Sigmoid colon (tissue), 7 donors: ENCODE measurements at places on chromosomes 4 and X. TPM values are rescaled to one million over a fixed set of nuclear protein-coding genes. Genes with fewer than 3 reads are reported as not detected.

DNA sequence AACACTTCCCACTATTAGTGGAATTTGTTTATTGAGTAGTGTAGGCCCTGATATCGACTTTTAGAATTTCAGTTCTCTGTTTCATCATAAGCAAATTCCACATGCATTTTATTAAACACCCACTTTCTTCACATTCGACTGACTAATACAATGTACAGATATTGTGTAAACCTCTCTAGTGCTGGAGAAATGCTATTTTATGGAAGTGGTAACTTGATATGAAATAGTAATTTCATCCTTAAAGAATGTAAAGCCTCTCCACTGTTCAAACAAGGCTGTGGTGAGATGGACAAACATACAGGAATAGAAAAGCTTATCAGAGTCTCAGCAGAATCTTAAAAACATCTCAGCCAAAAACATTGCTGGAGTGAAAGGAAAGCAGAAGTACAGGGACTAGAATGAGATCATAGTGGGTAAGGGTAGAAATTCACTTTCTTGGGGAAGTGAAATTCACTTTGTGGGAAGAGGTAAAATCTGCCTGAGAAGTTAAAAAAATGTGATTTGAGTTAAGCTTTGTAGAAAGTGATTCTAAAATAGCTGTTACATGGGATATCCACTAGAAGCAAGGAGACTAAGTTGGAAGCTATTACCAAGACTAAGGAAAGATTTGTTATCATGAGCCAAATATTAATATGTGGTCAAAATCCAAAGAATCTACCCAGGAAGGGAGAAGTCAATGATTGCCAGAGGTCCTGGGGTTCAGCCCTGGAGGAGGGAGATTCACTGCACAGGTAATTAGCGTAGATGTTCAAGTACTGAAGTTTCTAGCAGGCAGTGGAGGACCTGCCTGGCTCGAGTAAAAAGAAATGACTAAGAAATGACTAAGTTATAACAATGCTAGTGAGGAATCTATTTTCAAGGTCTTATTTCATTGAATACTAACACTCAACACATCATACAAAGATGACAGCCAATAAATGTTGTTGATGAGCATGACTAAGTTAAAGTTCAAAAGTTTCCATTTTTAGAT, 398.3 kb upstream of the FAM47C start:
- no peaks in the 10 kb centered on the region for H3K4me1 ChIP-seq
- no peaks in the 10 kb centered on the region for H3K36me3 ChIP-seq
- H3K27me3 ChIP-seq = no peaks in the 10 kb centered on the region
- H3K4me3 ChIP-seq = no peak overlapping the region

The ARHGAP4 gene
- total RNA-seq = 27.4 TPM

DNA sequence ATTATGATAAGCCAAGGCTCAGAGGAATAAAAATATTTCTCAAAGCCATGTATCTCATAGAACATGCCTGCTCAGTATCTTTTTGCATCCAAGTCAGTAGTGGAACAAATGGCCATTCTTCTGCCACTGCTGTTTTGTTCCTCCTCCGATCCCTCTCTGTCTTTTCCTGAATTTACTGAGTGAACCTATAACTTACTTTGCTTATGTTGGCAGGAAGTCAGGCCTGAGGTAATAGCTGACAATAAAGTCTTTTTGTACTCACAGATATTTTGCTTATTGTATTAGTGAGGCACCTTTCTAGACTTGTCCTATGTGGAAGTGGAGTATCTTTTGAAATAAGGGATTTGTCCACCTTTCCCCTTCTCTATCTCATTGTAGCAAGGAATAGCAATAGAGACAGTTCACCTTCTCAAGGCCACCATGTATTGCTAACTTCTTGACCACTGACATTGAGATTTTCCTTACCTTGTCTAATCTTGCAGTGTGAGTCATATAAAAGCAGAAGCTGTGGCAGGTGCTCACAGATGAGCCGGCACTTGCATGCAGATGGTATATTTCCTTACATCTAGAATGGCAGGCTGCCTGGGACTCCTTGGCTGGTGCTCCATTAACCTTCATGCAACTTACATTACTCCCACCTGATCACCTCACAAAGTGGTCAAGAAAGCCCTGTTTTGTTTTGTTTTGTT, 68.2 kb downstream of the AGTR2 start:
- H3K27me3 ChIP-seq = no peaks in the 10 kb centered on the region
- H3K36me3 ChIP-seq = no peaks in the 10 kb centered on the region
- no peak overlapping the region for H3K4me3 ChIP-seq
- no peak for DNase-seq
- H3K4me1 ChIP-seq = no peaks in the 10 kb centered on the region

DNA sequence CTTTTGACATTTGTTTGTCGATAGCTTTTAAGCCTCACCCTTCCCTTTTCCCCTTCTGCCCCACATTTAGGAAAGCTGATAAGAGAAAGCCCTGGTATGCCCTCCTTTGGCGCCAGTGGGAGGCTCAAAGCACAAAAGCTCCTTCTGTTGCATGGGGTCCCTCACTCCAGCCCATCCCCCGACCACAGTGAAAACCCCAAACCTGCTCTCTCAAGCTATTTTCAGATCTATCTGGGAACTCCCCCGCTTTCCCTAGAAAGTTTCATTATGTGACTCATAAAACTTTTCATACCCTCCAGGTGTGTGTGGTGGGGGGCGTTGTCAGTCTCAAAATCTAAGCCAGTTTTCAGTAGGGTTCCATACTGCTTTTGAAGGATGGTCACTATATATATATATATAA, 259.0 kb upstream of the PCDH7 start:
- no peaks in the 10 kb centered on the region for H3K36me3 ChIP-seq
- no peak overlapping the region for H3K27ac ChIP-seq
- no peak overlapping the region for H3K4me3 ChIP-seq
- no peaks in the 10 kb centered on the region for H3K27me3 ChIP-seq
- no peak for DNase-seq

The CT45A5 gene
- total RNA-seq = not detected

DNA sequence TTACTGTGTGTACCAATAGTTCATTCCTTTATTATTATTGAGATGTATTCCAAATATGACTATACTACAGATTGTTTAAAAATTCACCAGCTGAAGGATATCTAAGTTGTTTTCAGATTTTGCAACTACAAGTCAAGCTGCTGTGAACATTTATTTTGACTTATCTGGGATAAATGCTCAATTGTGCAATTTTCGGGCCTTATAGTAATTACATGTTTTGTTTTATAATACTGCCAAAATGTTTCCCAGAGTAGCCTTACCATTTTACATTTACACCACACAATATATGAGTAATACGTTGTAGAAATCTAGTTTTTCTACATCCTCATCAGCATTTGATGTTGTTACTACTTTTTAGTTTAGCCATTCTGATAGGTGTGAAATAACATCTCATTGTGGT, 179.6 kb downstream of the ANTXR2 start:
- no peaks in the 10 kb centered on the region for H3K4me1 ChIP-seq
- DNase-seq = no peak
- H3K36me3 ChIP-seq = no peaks in the 10 kb centered on the region
- no peak overlapping the region for H3K4me3 ChIP-seq

The ARX gene
- not detected for total RNA-seq
